Sciatic nerve (tissue), 2 donors: ENCODE measurements at places on chromosomes 12 and 14. TPM values are rescaled to one million over a fixed set of nuclear protein-coding genes. Genes with fewer than 3 reads are reported as not detected.

The FAM234B gene
- 7.8 TPM for total RNA-seq

GRCh38 chr12:96045566-96045965 is 10.2 kb upstream of the LTA4H start:
- no peak for DNase-seq

DNA sequence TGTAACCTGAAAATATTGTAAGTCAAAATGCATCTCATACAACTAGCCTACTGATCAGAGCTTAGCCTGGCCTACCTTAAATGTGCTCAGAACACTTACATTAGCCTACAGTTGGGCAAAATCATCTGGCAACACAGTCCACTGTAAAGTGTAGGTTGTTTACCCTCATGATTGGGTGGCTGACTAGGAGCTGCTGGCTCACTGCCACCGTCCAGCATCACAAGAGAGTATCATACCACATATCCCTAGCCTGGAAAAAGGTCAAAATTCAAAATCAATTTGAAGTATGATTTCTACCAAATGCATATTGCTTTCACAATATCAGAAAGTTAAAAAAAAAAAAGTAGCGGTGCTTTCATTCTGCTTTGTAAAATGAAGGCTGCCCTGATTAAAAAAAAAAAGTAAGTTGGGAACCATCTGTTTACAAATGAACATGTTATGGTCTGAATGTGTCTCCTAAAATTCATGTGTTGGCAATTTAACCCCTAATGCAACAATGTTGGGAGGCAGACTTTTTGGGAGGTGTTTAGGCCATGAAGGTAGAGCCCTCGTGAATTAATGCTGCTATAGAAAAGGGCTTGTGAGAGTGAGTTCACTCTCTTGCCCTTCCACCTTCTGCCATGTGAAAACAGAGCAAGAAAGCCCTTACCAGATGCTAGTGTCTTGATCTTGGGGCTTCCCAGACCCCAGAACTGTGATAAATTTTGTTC is 211.8 kb downstream of the PPM1H start:
- DNase-seq = no peak

DNA sequence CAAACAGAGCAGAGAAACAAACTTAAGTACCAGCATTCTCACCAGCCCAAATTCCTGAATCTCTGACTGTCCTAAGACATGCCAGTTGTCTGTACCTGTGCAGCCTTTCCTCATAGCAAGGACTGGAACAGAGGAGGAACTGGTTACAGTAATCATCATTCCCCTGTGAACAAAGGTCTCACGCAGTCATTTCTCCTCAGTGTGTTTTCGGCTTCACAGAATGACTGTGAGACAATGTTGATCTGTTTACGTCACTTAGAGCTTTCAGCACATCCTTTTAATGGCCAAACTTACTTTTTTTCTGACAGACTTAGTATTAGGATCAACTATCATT is 169.0 kb downstream of the FBXL14 start:
- no peak for DNase-seq

The GPR137C gene
- 1.1 TPM for total RNA-seq

DNA sequence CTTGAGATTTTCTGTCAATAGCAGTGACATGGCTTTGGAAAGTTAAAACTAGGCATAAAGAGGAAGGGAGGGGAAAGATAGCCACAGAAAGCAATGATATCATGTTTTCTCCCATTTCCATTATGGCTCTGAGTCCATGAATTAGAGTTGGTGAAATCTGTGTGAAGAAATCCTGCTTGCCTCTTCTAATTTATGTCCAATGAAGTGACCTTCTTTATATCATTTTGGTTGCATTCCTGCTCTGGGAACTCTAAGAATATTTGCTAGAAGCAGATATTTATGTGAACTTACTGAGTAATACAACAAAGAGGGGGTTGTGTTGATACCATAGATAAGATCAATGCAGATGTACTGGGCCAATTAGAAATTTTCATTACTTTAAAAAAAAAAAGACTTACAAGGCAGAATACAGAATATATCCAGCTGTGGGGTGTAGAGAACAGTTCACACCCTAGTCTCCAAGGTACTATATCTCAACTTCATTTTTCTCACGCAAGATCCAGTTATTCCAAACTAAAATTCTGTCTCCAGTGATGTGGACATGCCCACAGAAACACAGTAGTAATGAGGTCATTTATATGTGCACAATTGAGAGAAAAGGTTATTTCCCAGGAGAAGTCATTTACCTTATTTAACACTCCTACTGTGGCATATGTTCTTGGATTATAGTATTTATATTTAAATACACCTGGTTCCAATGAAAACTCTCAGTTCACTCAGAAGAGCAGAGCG is 51.5 kb upstream of the KCNJ8 start:
- DNase-seq = no peak

The LHX5 gene
- not detected for total RNA-seq

GRCh38 chr14:63192085-63192484 is 12.2 kb upstream of the RHOJ start:
- DNase-seq = no peak

- peak; percentile 19 for DNase-seq
Measured at GRCh38 chr14:105883066-105884005, 357.0 kb downstream of the TMEM121 start.

The CNOT2 gene
- 95.3 TPM for total RNA-seq

- no peak for DNase-seq
Measured at GRCh38 chr12:42932936-42933335, 343.4 kb upstream of the PRICKLE1 start.

The FAIM2 gene
- total RNA-seq = 107 TPM

DNA sequence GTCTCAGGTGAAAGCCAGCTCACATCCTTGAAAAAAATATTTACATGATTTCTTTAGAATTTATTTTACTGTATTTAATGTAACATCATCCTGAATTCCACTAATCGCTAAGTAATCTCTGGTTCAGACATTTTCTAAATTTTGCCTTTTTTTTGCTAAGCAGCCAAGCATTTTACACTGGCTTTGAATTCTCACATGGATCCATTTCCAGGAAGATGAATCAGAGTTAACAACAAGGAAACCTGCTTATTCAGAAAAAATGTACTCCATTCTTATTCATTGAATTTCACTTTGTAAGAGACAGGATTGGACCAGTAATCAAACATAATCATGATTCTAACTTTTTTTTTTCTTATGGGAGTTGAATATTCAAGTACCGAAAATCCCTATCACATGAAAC is 1785.1 kb upstream of the FLRT2 start:
- DNase-seq = no peak

- no peak for DNase-seq
Measured at GRCh38 chr14:89491711-89492381, 74.8 kb upstream of the FOXN3 start.

The USP44 gene
- 8.0 TPM for total RNA-seq

GRCh38 chr12:27824126-27824842 is 44.2 kb upstream of the MANSC4 start:
- DNase-seq = no peak

The SERPINA5 gene
- total RNA-seq = 8.8 TPM

The RESF1 gene
- 65.4 TPM for total RNA-seq

The CRIP1 gene
- total RNA-seq = 112 TPM

- no peak for DNase-seq
Measured at GRCh38 chr12:89451841-89452251, 72.8 kb downstream of the GALNT4 start.

GRCh38 chr12:131141514-131141913 is 187.8 kb downstream of the ADGRD1 start:
- DNase-seq = no peak

The FSCB gene
- total RNA-seq = 0.36 TPM

The MYH6 gene
- not detected for total RNA-seq

The CPNE8 gene
- total RNA-seq = 26.6 TPM

- no peak for DNase-seq
Measured at GRCh38 chr14:83575301-83575700, 1954.6 kb upstream of the FLRT2 start.

The GLT8D2 gene
- 44.8 TPM for total RNA-seq

GRCh38 chr12:77835969-77836368 is 5.3 kb downstream of the NAV3 start:
- no peak for DNase-seq

The SLC38A4 gene
- 0.31 TPM for total RNA-seq

The APOLD1 gene
- total RNA-seq = 41.1 TPM

DNA sequence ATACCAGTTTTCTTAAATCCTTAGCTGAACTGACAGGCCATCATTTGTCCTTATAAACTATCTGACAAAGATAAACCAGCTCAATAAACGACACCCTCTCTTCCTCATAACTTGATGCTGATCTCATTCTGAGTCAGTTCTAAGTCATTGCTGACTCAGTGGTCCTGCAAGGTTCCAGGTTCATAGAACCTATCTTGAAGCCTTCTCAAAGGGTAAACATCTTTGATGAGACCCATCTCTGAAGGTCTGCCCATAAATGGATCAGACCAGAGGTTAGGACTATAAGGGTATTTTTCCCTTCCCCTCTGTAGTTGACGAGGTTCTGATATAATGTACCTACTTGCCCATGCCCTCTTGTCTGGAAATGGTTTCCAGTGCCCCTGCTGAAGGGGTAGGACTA is 11.9 kb downstream of the NAA25 start:
- no peak for DNase-seq

DNA sequence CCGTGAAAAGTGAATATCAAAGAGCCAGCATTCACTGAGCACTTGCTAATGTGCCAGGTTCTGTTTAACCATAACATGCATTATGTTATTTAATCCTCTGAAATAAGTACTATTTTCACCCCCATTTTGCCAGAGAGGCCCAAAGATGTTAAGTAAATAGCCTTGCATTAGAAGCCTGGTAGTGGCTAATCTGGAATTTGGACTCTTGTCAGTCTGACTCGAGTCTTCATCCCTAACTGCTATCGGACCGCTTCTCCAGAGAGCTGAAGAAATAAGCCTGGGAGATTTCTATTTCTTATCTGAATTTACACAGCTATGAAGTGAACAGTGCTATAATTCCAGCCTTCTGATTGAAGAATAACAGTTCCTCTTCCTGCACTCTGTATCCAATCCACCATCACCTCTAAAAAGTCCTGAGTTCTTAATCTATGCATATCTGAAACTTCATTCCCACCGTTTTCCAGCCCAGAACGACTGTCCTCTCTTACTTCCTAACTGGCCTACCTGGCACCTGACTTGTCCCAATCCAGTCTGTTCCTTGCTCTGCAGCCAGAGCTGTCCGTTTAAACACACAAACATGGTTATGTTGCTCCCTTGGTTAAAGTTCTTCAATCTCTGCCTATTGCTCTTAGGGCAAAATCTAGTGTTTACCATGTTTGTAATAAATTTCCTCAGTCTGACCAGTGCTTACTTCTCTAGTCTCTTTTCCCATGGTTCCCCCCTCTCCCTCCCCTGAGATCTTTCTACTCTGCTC is 2.3 kb downstream of the POLR3B start:
- no peak for DNase-seq

DNA sequence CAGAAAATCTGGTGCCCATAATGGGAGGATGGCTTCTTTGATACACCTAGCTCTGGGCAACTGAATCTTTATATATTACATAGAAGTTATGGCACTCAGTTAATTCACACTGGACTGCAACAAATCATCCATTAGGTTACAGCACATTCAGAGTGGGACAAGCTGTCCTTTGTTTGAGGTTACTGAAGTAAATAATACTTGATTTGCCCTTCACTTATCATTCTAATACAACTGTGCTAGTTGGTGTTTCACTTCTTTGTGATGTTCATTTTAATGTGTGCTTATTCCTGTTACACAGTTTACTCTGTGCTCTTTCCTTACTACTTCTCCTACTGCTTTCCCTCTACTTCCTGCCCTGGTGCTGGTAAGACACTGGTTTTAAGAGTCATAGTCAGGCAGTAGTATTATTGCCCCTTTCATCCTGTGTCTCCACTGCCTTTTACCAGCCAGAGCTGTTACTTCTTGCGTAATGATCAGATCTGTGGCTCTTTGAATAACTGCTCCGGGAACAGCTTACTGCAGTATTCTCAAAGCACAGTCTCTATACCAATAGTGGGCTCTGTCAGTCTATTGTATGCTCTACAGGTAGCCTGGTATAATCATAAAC is 36.4 kb upstream of the GXYLT1 start:
- no peak for DNase-seq

- DNase-seq = no peak
Measured at GRCh38 chr14:60051721-60052221, 40.0 kb upstream of the PCNX4 start.
